Fibroblast of skin of abdomen (primary cell): ENCODE measurements at places on chromosomes 16 and 17.

DNA sequence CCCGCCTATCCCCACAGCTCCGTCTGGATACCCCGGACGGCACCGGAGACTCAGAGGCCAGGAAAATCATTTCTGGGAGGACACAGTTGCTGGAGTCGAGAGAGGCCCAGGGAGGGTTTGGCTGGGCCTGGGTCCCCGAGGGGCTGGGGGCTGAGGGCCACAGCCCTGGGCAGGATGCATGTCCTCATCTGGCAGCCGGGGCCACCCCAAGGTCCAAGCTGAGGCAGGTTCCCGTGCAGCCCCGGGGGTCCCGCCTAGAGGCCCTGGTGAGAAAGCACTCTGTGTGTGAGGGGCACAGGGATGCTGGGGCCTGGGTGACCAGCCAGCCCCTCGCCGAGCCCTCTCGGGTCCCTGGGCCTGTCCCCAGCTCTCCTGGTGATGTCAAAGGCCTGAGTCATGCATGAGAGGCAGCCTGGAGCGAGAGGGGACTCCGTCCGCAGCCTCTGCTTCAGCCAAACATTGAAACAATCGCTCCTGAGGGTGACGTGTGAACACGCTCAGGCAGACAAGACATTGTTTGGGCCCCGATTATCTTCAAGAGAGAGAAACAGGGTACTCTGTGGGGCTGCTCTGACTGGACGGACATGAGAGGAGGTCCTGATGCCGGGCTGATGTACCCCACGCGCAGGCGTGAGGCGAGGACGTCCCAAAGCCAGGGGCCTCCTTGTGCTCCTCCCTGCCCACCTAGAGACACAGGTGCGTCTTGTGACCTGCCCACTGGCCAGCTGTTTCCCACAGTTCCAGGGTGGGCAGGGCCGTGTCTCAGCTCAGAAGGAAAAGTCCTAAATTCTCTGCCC is 25.8 kb upstream of the C1QTNF8 start:
- no peak for DNase-seq

DNA sequence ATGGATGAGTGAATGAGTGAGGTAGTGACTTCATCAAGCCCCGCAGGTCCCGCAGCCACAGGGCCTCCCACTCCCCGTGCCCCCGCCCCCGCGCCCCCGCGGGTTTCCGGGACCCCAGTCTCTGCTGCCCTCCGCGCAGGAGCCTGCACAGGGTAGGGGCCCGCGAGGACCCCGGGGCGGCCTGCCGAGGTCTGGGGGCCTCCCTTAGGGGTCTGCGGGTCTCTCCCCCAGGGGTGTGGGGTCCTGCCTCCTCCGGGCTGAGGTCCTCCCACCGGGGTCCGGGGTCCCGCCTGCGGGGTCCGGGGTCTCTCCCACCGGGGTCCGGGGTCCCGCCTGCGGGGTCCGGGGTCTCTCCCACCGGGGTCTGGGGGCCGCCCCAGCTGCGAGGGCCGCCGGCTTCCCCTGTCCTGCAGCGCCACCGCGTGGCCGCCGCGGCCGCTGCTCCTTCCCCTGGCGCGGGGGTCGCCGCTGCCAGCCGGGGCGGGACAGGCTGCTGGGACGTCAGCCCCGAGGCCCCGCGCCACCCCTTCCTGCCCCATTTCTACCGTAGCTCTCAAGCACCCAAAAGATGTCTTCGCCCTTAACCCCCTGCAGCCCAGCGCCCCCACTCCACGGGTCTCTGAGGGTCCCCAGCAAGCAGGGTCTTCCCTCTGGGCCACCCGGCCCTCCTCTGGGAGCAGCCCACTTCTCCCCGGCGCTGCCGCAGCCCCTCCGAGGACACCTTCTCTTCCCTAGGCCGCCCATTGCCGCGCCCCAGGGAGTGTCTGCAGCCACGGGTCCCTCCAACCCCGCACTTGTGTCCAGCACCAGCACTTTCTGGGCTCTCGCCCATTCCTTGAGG is 10.4 kb upstream of the CHMP6 start:
- DNase-seq = no peak

DNA sequence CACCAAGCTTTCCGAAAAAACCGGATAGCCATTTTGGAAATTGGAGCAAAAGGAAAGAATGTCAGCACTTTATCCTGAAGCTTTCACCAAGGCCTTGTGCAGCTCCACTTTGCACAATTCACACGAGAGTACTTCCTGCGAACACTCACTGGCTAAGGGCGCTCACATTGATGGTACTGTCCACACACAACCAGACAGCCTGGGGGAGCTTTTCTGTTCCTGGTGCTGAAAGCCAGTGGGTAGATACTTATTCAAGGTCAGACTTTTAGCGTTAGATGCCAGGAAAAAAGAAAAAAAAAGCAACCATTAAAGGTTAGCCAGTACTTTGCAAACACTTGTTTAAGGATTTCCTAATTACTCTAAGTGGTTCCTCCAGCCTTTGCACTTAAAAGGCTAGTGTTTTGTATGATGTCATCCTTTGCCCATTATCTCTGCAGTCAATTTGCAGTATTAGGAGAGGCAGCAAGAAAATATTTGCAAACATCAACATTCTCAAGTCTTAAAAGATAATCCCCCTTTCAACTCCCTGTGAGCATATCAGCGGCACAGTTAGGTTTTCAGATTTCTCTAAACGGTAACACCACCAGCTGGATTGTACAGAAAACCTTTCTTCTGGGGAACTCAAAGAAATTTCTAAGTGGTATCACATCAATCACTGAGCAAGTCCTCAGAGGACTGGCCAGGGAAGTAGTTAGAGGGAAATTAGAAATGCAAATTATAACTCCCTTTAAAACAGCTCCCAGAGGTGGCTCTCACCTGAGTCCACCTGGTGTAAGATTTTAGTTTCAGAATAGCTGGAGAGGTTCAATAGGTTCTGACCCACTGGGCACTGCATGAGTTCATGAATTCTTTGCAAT is 243.4 kb upstream of the IRX5 start:
- DNase-seq = no peak

DNA sequence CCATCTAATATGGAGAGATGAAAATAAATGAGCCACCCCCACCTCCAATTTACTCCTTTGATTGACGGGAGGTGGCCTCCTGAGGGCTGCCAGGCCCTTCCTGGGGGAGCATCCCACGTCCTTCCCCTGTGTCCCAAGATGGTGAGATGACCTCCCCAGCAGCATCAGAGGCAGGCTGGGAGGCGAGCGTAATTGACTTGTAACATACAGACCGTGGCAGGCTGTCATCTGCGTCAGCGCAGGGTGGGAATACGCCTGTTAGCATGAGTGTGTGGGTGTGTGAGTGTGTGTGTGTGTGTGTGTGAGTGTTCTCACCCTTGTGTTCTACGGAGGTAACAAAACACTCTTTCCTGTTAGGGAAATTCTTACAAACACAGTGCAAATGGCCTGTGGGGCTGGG is 156.9 kb upstream of the CIBAR2 start:
- no peak for DNase-seq

- no peak for DNase-seq
Observed at GRCh38 chr16:48420437-48420836, 35.2 kb upstream of the SIAH1 start.

GRCh38 chr17:3754066-3754457 is 30.4 kb downstream of the HASPIN start:
- no peak for DNase-seq

DNA sequence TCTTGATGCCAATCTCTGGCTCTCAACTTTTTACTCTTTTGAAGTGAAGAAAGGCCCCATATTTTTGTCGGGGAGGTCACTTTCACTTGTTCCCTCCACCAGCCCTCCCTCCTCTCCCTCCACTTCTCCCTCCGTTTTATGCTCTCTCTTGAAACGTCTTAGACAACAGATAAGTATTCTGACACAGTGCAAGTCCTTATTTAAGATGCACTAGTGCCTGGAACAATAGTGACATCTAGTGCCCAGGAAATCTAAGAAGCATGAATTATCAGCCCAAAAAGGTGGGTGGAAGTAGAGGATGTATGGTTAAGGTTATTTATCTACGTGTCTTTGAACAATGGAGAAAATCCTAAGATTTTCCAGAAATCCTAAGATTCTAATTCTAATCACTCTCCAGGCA is 17.9 kb downstream of the PSME3IP1 start:
- DNase-seq = peak; percentile 69

DNA sequence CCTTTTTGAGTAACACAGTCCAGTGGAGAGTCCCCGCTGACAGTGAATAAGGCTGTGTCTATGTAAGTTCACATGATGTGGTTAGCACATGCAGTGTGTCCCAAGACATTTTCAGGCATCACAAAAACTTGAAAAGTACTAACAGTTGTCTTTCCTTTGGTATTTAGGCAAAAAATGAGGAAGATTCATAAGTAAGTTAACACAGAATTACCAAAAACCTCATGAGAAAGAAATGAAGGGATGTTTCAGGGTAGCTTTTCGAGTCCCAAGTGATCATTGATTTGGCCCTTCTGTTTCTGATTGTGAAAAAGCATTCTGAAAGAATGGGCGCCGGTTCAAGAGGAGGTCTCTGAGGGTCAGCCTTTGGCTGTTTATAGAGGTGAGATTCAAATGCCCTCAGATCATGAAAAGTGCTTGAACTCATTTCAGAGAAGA is 529 bp upstream of the ASPA start:
- no peak for DNase-seq

DNA sequence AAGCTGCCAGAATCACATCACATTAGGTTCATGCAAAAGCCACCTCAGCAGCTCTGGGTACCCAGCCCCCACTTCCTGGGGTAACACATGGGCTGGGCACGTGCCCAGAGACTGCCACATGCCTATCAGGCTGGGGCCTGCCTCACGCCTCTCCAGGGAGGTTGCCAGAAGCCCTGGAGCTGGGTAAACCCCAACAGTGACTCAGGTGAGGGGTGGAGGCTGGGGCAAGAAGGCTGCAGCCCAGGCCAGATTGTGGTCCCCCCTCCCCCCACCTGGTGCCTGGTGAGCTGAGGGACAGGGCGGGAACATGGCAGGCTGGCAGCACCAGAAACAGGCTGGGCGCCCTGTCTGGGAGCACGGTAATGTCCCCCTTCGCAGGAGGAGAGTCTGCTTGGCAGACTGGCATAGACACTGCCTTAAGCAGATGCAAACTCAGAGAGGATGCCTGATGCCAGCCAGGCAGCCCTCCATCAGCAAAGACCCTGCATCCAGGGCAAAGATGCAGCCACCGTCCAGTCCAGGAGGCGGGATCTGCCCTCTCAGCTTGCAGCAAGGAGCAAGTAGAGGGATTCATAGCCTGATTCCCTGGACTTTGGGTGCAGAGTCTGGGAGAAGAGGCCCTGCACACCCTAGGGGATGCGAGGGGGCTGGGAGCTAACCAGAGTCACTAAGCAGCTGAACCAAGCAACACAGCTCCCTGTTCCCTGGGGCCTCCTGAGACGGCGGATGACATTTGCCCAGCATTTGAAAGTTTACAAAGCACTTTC is 28.8 kb downstream of the NGFR start:
- no peak for DNase-seq

GRCh38 chr16:83915081-83915480 is 16.2 kb downstream of the MLYCD start:
- no peak for DNase-seq

DNA sequence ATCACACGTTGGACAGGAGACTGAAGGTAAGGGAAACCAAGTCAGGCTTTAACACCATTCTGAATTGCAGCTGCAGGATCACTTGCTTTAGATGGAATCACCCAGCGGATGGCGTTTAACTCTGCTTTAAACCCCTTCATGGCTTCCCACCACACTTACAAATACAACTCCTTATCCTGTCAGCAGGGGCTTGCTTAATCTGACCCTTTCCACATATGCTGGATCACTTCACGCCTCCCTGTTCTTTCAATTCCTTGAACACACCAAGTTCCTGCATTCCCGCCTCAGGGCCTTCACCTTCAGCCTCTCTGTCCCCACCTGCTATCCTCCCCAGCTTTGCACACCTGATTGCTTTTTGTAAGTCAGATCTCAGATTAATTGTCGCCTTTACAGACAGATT is 442.2 kb downstream of the MAF start:
- no peak for DNase-seq

GRCh38 chr17:48577946-48578615 is at the start of gene HOXB4:
HOXB4 (minus strand) TSS chr17:48578350; CDS start chr17:48578319, 31 bp downstream.
- peak; percentile 86 for DNase-seq

- no peak for DNase-seq
Observed at GRCh38 chr17:63972796-63973195, at the start of gene SCN4A. SCN4A (minus strand) TSS chr17:63972918; CDS start chr17:63972841, 77 bp downstream.

DNA sequence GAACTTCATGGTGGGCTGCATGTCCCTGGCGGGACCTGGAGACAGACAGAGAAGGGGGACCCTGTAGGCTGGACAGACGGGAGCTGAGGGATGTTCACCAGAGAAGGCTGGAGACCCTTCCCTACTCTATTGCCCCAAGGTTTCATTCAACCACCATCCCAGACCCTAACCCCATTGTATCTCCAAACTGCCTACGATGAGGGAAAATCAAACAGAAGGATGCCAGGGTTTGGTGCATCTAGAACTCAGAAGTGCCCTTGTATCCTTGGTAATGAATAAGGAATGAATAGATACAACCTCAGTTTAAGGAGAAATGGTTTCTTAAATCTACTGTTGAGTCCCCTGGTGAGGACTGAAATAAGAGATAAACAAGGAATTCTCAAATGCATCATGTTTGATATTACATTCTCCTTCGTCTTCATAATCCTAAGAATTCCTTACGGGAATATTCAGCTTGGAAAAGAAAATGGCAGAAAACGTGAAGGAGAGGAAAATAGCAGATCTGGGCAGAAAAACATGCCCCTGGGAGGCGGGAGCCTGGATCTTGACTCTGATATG is 16.4 kb downstream of the TNS4 start:
- DNase-seq = no peak

GRCh38 chr17:38625482-38625881 is 19.7 kb upstream of the SRCIN1 start:
- no peak for DNase-seq

DNA sequence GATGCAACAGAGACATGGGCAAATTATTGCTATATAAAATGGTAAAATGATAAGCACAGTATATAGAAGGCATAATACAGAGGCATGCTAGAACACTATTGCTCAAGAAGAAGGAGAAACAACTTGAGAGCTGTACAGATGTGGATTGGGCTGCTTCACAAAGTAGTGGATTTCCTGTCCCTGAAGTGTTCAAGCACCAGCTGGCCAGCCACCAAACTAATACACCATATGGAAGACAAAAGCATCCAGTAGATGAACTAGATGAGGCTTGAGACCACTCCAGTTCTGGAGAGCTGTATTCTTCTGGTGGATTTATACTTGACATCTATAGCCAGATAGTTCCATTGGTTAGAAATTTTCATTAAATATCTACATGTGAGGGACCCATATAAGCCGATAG is 134.1 kb upstream of the GNAO1 start:
- DNase-seq = no peak

DNA sequence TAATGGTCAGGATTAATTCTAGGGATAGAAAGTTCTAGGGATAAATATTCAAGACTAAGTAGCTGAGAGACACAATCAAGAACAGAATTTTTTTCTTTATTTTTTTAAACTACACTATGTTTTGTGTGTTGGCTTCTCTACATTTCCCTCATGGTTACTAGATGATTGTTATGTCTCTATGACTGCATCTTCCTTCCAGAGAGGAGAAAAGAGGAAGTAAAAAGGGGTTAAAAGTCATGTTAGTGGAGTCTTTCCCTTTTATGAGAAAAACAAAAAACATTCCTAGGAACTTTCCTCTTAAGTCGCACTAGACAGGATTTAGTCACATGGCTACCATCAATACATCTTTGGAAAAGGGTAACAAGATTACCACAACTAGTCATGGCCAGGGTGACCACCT is 375.0 kb downstream of the KCNJ2 start:
- no peak for DNase-seq
